MCF 10A (cell line): ENCODE measurements at places on chromosomes 3 and 15.

DNA sequence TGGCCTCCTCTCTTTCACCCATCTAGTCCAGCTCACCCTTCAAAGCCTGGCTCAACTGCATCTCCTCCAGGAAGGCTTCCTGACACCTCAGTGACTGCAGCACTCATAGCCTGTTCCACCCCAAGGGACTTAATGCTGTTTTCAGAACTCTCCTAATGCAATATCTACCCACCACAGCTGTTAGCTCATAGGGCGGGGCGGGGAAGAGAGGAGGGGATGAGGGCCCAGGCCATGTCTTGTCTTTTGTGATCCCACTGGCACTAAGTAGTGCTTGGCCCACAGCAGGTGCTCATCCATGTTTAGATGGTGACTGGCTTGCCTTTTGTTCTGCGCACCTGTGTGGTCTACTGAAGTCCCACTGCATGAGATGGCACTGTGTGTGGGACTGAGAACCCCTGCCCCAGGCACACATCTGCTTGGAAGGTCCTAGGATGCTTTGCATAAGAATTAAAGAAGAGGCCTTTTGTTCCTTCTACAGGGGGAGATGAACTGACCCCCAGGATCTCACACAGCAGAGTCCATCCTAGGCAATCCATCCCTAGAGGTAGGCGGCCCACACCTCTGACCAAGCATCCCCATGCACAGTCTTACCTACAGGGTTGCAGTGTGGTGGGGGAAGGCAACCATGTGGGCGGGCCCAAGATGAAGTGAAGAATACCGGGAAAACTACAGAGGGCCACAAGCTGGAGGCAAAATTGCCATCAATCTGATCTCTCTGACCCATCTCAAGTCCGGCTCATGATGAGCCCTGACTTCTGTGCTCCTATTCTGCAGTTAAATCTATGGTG lies 23.0 kb downstream of the SLC12A8 start:
- H3K27ac ChIP-seq, result no peak overlapping the region
- no peaks in the 10 kb centered on the region for H3K27me3 ChIP-seq
- no peaks in the 10 kb centered on the region for H3K36me3 ChIP-seq
- no peaks in the 10 kb centered on the region for H3K4me1 ChIP-seq
- DNase-seq, result no peak

- no peak overlapping the region for H3K4me3 ChIP-seq
- DNase-seq, result peak; percentile 14
- H3K36me3 ChIP-seq, result peaks cover 5% of the 10 kb centered on the region
- peaks cover 7% of the 10 kb centered on the region for H3K4me1 ChIP-seq
These were observed 1.6 kb upstream of the LRRC31 start for GRCh38 chr3:169871129-169871886.

DNA sequence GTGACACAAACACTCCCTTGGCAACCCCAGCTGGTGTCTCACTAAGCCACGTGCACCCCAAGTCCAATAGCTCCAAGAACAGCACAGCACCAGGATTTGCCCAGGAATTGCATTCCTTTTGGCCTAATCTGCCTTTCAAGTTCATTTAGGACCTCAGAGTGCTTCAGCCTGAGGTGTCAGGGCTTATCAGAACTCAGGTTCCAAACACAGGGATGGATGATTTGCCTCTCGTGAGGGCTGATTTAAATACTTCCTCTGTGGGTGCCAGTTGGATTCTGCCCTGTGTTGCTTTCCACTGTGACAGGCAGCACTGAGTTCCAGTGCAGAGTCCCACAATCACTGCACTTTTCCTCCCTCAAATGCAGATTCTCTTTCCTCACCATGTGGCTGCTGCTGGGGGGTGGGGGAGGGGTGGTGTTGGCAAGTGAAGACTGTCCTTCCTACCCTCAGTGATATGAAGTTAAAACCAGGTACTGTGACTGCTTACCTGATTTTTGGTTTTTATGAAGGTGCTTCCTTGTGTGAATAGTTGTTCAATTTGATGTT lies 204.3 kb upstream of the STAC start:
- no peak for DNase-seq
- H3K27ac ChIP-seq, result no peak overlapping the region
- H3K27me3 ChIP-seq, result no peaks in the 10 kb centered on the region
- no peaks in the 10 kb centered on the region for H3K36me3 ChIP-seq
- no peak overlapping the region for H3K4me3 ChIP-seq

DNA sequence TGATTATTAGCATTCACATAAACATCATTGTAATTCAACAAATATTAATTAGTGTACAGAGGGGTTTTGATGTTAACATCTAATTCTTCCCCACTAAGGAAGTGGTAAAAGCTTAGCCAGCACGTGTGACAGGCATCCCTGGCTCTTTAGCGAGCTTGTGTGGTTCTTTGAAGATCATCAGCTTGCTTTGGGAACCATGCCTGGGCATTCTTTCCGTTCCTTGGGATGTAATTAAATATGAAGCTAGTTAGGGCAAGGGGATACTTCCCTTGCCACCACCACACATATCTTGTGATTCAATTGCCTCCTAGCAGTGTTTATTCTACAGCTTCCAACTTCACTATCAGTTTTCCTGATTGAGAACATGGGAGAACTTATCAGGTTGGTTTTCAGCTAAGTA lies 246.5 kb downstream of the MYRIP start:
- H3K27me3 ChIP-seq, result no peaks in the 10 kb centered on the region
- H3K27ac ChIP-seq, result no peak overlapping the region
- H3K36me3 ChIP-seq, result no peaks in the 10 kb centered on the region
- no peak overlapping the region for H3K4me3 ChIP-seq
- H3K4me1 ChIP-seq, result peaks cover 4% of the 10 kb centered on the region
- DNase-seq, result no peak

DNA sequence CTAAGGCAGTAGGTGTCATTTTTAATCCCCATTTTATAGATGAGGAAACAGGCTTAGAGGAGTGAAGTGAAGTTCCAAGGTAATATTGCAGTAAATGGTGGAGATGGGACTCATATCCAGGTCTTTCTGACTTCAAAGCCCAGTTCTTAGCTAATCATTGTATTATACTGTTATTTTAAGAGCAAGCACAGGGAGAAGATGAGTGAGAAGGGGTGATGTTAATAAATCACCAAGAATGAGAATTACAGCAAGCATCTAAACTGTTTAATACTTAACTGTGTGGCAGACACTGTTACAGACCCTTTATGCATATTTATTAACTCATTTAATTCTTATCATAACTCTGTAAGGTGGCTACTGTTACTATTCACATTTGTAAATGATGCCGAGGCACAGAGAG lies 61.2 kb downstream of the VPS8 start:
- no peak for DNase-seq
- no peaks in the 10 kb centered on the region for H3K27me3 ChIP-seq
- no peak overlapping the region for H3K27ac ChIP-seq
- H3K36me3 ChIP-seq, result peaks cover 46% of the 10 kb centered on the region
- H3K4me3 ChIP-seq, result no peak overlapping the region

DNA sequence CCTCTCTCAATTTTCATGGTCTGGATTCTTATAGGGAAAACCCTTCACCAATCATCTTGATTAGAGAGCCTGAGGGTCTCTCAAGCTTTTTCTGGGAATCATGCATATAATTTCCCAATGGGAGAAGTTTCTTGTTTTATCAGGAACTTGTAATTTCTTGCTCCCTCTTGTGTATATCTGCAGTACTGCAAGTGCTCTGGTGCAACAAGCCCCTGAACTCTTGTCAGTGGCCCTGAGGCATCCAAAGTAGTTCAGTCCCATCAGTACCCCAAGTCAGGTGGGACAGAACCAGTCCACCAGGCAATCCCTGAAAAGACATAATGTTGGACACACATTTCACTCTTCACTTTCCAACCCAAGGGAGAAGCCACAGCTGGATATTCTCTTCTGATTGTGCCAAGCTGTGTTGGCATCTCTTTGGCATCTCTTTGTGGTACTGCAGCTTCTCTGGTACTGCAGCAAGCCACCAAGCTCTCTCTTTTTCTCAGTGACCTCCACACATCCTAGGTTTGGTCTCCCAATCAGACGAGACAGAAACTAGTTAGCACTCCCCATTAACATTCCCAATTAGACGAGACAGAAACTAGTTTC lies 214.5 kb downstream of the ZIC4 start:
- H3K27me3 ChIP-seq, result peaks cover 48% of the 10 kb centered on the region
- no peaks in the 10 kb centered on the region for H3K36me3 ChIP-seq
- no peak overlapping the region for H3K27ac ChIP-seq

GRCh38 chr3:139909811-139910210 lies 25.2 kb upstream of the CLSTN2 start:
- no peak overlapping the region for H3K27ac ChIP-seq
- H3K4me1 ChIP-seq, result no peaks in the 10 kb centered on the region
- no peaks in the 10 kb centered on the region for H3K36me3 ChIP-seq
- DNase-seq, result no peak

DNA sequence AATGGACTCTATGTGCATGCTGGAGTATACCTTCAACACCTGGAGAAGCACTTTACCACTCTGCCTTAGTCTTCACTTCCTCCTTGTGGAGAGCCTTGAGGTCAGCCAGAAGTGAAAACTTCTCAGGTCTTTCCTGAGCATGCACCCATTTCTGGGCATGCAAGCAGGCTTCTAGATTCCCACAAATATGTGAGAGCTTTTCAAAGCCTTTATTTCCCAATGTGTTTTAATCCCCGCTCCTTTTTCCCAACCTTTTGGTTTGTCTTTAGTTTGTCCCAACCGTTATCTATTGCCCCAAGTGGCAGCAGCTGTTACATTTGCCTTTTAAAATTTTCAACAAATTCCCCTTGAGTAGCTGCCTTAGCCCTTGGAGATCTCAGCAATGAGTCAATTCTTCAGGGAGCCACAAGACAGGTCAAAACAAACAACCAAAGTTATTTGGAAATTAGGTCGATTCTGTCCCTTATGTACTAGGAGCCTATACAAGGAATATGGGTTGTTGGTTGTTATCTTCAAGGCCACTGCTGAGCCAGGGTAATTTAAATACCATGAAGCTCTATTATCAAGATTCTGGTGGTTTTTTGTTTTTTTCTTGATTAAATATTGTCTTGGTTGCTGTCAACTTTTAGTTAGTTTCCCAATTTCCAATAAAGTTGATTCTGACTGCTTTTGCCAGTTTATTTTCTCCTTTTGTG lies 44.4 kb downstream of the LSM3 start:
- no peaks in the 10 kb centered on the region for H3K4me1 ChIP-seq
- no peak for DNase-seq
- no peak overlapping the region for H3K27ac ChIP-seq

DNA sequence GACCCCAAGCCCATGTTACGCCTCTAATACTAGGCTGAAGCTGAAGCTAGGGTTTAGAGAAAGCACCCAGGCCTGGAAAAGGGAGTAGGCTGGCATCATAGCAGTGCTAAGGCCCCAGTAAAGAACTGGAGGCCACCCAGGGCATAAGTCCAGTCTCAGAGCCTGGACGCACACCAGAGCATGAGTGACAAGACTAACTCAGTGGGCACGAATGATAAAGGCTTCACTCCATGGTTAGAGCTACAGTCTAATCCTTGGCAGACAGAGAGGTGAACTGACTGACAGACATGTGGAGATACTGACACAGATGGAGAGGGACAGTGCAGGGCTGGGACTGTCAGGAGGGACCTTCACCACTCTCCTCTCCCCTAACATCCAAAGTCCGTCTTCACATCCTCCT lies 139.8 kb downstream of the KCNMB2 start:
- H3K27me3 ChIP-seq, result no peaks in the 10 kb centered on the region
- DNase-seq, result no peak
- H3K4me1 ChIP-seq, result peaks cover 6% of the 10 kb centered on the region
- no peak overlapping the region for H3K27ac ChIP-seq
- no peaks in the 10 kb centered on the region for H3K36me3 ChIP-seq
- H3K4me3 ChIP-seq, result no peak overlapping the region

DNA sequence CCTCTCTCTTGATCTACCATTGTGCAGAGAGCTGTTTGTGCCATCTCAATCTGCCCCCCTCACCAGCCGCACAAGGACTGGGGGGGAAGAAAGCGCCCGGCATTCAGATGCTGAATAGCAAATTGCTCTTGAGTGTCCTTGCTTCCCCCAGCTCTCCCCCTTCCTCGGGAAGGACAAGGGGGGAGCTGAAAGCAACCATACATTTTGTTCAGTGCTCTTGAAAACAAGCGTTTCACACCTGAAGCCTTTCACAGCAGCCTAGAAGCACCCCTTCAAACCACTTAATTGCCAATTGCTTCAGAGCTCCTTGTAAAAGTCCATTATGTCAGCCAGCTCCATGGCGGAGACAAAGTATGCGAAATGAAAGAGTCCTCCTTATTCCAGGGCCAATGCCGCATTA lies 540.1 kb downstream of the NR2F2 start:
- DNase-seq, result no peak
- H3K27ac ChIP-seq, result no peak overlapping the region
- H3K4me1 ChIP-seq, result peaks cover 9% of the 10 kb centered on the region
- H3K27me3 ChIP-seq, result peaks cover 2% of the 10 kb centered on the region
- H3K36me3 ChIP-seq, result no peaks in the 10 kb centered on the region

- DNase-seq, result peak; percentile 20
- no peaks in the 10 kb centered on the region for H3K27me3 ChIP-seq
- peaks cover 23% of the 10 kb centered on the region for H3K4me1 ChIP-seq
These were observed 630.9 kb downstream of the PYDC2 start for GRCh38 chr3:192091831-192092230.

GRCh38 chr3:137066092-137066491 lies 108.3 kb downstream of the IL20RB start:
- DNase-seq, result no peak
- no peaks in the 10 kb centered on the region for H3K27me3 ChIP-seq
- H3K36me3 ChIP-seq, result peaks cover 62% of the 10 kb centered on the region
- H3K4me1 ChIP-seq, result peaks cover 9% of the 10 kb centered on the region
- H3K4me3 ChIP-seq, result no peak overlapping the region

DNA sequence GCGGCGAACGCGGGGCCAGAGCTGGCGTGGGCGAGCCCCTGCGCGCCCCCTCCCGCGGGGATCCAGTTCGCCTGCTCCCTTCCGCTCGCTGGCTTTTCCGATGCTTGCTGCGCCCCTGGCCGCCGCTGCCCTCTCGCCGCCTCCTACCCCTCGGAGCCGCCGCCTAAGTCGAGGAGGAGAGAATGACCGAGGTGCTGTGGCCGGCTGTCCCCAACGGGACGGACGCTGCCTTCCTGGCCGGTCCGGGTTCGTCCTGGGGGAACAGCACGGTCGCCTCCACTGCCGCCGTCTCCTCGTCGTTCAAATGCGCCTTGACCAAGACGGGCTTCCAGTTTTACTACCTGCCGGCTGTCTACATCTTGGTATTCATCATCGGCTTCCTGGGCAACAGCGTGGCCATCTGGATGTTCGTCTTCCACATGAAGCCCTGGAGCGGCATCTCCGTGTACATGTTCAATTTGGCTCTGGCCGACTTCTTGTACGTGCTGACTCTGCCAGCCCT lies 721 bp downstream of the P2RY1 start:
- no peaks in the 10 kb centered on the region for H3K36me3 ChIP-seq
- no peak overlapping the region for H3K27ac ChIP-seq
- no peaks in the 10 kb centered on the region for H3K27me3 ChIP-seq
- H3K4me3 ChIP-seq, result peak overlapping the region; percentile 96
